ENCODE measurements at places on chromosomes 4 and X.

DNA sequence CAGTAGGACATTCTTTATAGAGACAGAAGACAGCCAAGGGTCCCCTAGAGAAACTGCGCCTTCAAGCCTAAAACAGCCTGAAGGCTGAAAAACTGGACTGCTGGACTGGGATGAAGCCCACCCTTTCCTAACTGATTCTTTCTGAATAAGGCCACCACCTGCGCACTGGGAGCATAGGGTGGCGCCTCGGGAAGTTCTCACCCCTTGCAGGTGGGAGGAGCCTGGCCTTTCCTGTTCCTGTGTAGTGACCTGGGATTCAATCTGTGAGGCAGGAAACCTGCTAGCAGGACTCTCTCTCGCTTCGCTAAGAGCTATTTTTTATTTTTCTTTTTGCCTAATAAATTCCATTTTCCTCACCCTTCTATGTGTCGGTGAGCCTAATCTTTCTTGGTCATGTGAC, 61.8 kb upstream of the KLHL13 start:
- DNase-seq, result no peak

DNA sequence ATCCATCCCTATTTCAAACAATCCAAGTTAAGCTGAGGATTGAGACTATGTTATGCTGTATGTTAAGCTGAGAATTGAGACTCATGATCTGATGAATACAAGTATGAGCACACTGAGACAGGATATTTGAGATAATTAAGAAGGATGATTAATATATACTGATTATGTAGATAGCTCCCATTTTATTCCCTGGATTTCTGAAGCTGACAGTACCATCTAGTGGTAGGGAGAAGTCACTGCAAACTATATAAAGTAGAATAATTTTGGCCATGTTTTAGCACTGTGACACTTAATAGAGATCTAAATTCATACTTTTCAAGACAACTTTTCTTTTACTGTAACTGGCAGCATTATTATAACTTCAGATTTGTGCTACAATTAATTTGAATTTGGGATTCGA, 63.8 kb upstream of the HPRT1 start:
- DNase-seq, result no peak

- no peak for DNase-seq
These were observed 11.7 kb downstream of the OTUD5 start for GRCh38 chrX:48945517-48946348.

DNA sequence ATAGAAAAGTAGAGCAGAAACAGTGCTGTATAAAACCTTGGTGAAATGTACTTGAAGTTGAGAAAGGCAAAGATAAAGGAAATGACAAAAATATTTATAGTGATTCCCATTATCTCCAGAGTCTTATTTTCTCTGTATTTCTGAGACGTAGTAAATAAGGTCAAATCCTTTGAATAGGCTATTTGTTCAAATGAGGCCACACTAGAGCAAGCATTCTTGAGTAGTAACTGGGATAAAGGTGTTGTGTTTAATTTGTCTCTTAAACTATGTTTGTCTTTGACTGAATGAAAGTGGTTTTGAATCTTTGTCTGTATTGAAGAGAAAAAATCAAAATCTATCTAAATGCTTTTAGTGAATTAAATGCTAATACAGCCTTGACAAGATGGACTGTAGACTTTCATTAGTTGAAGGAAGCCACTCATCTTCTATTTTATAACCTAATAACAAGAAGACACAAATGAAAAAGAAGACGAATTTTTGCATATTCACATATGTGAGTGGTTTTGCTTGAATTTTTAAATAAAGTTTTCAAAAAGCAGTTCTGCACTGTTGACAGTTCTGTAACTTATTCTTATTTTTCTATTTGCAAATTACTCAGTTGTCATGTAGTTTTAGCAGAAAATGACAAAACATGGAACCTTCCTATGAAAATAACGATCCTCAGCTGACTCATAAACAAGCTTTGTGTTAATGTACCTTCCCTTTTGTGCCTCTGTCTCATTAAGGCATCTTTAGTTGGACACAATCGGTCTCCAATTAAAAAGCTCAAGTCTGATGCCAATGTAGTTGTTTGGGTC, 94.8 kb upstream of the PCDH18 start:
- no peak for DNase-seq

GRCh38 chr4:15521442-15522039, 51.9 kb downstream of the CC2D2A start:
- DNase-seq, result no peak

DNA sequence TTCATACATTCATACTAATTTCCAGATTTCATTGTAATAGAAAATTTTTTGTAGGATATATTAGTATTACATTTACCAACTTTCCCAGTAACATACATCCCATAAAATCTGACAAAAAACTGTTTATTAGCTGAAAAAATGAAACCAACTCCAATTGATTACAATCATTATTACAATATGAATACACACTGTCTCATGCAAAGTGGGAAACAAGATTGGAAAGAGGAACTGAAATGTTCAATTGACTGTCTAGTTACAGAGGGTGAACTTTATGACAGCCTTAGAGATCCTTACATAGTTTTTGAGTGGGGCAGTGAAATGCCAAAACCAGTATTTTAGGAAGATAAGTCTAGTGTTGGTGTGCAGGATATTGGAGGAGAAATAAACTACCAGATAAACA, 2.3 kb upstream of the AMBN start:
- DNase-seq, result no peak

DNA sequence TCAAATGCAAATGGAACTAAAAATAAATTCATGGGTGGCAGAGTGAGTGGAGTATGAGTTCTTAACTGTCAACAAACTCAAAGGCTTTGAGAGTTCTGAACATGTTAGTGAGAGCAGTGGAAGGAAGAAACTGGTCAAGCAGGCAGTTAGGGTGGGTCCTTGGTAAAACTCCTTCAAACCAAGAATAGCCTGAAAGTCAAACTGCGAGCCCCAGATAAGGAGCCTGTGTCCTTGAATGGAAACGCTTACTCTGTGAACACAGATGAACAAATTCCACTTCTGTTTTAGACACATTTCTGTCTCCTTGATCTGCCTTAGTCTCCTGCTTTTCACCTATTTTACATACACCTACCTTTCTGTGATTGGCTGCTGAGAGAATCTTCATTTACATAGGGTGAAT, 129.4 kb upstream of the PCDH18 start:
- DNase-seq, result no peak

DNA sequence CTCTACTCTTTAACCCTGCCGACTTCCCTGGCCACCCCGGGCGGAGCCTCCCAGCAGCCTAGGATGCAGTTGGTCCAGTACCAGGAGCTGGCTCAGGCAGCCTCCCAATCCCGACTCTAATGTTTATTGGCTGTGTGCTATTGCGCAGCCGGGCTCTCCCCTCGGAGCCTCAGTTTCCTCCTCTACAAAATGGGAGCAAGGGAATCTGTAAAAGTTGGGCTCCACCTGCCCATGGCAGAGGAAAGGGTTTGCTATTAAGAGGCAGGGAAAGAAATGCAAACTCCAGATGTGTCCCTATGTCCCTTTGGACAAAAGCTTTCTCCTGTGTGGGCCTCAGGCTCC, 140.8 kb upstream of the PJA1 start:
- no peak for DNase-seq

DNA sequence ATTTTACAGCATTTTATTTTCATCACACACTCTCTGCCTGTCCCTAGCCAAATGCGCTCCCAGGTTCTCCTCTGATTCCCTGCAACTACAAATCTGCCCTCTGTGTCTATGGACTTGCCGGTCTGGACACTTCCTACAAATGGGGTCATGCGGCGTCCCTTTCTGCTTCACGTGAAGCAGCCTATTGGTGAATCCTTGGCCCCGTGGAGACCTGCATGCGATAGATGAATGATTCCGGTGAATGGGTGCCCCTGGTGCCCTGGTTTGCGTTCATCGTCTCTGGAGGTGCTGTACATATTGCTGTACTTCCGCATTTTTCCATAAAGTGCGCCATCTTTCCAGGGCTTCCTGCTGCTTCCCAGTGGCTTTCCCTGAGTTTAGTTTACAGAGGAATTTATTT, 27.5 kb upstream of the CLCN4 start:
- no peak for DNase-seq

DNA sequence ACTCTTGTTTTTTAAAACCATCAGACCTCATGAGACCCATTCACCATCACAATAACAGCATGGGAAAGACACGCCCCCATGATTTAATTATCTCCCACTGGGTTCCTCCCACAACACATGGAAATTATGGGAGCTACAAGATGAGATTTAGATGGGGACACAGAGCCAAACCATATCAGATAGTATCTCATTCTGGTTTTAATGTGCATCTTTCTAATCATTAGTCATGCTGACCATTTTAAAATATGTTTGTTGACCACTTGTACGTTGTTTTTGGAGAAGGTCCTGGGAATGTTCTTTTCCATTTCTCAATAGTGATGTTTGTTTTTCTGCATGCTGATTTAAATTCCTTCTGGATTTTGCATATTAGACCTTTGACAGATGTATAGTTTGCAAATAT, 119.0 kb downstream of the RTL3 start:
- DNase-seq, result no peak

DNA sequence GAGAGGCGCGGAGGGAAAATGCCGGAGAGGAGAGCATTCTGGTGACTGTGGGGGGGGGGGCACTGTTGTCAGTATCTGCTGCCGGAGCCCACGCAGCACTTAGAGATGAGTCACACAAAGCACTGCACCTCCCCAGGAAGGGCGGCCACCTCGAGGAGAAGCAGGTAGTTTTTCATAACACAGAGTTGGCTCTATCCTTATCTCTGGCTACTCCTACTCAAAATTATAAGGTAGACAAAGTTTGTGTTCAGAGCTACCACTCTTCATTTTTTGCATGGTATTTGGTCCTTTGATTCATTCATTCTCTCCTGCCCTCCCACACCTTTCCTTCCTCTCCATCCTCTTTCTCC, 76.2 kb upstream of the SCOC start:
- no peak for DNase-seq

GRCh38 chr4:77151241-77151640, 5.8 kb upstream of the CCNG2 start:
- no peak for DNase-seq

- no peak for DNase-seq
These were observed 184.1 kb downstream of the MID1IP1 start for GRCh38 chrX:38985375-38985774.

GRCh38 chr4:8646296-8647093, 53.9 kb downstream of the CPZ start:
- no peak for DNase-seq

DNA sequence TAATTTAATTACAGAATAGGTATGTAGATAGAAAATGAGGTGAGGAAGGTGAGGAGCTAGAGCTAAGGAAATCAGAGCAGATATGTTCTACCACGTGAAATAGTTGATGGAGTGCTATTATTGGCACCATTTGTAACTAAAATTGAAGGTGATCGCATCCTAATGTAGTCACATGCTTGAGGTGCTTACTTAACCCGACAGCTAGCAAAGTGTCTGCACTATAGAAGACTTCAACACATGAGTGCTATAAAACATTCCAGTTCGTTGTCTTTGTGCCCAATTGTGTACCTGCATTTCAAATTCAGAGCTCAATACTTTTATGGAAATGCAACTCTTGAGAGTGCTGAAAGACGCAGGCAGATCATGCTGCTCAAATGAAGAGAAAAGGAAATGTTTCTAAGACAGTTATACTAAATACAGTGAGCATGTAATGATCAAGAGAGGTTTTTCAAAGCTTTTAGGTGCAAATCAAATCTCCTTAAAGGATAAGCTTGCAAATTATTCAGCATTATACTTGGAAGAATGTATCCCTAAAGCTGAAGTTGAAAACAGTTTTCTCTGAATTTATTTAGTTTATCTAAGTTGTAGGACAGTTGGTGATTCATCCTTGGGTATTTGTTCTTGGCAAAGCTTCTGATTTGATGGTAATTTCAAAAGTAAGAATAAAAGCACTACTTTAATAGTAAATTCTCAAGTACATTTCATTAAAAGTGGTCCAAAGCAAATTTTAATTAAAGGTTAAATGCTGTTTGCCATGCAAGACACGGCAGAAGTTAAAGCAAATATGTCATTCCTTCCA, 223.9 kb upstream of the EPHA5 start:
- no peak for DNase-seq

DNA sequence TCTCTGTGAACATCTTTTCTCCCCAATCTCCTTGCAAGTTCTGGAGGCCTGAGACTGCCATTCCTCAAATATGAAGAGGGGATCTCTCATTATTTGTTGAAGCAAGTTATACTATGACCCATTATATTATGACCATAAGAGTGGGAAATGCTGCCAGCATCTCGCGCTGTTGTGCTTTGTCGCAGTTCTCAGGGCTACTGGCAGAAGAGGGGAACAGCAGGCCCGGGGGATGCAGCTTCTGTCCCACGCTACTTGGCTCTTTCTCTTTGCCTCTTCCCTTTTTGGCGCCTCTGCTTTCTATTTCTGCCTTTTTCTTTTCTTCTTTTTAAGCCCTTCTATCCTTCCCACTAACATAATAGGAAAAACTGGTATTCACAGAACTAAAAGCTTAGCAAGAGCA, 64.2 kb downstream of the GEMIN8 start:
- no peak for DNase-seq

- no peak for DNase-seq
These were observed 6.6 kb downstream of the FBXL5 start for GRCh38 chr4:15648600-15648999.

DNA sequence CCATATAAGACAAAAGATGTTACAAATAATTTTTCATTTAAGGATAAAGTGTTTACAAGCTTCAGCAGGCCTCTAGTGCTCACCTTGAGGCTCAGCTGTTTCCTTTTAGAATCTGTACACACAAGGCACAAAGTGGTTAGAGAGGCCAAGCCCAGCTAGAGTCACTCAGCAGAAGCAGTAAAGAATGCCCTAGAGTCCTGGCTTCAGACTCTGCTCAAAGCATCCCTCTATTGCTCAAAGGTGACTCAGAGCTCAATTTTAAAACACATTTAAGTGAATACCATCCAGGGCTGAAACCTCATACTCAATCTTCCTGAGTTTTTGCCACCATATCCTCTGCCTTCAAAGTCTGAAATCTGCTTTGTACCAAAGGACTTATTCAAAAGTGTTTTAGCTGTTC, 22.6 kb upstream of the PHF8 start:
- DNase-seq, result no peak

GRCh38 chrX:42664680-42665079, 113.3 kb downstream of the PPP1R2C start:
- no peak for DNase-seq
